ENCODE measurements at places on chromosomes 13 and 19.
A peak's percentile ranks its signal among the peaks of the same experiment; 100 is the strongest.

GRCh38 chr13:20814224-20814910 is 40.6 kb upstream of the EEF1AKMT1 start:
- peak; percentile 95 for DNase-seq

DNA sequence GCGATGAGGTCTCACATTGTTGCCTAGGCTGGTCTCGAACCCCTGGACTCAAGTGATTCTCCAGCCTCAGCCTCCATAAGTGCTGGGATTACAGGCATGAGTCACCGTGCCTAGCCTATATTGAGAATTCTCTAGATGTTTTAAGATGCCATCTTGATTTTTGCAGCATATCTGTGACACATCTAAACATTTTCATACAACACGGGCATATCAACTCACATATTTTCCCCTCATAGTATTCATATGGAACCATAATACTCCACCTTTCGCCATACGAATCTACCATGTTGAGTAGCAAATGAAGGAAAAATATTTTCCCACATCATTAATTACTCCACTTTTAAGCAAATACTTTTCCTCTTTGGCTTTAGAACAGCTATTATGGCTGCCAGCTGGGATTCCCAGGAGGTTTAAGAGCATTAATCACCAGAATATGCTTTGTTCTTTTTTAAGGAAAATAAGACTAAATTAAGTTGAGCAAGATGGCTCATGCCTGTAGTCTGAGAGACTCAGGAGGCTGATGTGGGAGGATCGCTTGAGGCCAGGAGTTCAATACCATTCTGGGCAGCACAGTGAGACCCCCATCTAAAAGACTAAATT is 56.9 kb upstream of the GTF2F2 start:
- DNase-seq = peak; percentile 78

DNA sequence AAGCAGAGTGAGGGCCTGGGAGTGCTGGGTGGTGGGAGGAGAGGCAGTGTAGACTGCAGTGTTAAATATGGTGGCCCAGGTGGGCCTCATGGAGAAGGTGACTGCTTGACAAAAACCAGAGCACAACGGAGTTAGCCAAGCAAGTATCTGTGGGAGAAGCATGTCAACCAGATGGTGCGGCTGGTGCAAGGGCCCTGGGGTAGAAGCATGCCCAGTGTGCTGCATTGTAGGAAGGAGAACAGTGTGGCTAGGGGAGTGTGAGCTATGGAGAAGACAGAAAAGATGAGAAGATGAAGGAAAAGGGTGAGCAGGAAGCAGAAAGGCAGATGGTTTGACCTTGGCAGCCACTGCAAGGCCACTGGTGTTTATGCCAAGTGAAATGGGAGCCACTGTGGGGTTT is 2.2 kb upstream of the VSTM2B start:
- DNase-seq = no peak

DNA sequence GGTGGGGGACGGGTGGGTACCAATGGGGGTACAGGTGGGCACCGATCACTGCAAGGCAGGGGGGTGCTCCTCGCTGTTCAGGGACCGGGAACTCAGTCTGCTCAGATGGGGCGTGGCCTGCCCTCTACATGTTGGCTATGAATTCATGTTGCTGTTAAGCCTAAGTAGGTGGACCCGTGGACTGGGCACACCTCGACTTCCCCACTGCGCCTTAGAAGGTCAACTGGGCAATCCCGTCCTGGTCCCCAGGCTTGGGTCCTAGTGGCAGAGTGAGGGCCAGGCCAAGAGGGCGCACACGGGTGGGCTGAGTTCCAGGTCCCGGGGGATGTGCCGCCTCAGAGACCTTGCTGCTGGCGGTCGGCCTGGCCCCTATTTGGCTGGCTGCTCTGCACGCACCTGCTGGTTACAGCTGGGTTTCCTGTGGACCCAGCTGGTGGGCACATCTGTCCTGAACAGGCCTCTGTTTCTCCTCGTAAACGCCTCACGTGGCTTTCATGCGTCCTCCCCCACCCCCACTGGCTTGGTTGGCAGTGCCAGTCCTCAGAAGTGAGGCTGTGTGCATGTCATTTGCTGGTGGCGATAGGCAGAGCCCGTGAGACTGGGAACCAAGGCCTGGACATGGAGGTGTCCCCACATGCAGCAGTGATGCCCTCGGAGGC is 13.5 kb upstream of the ZNF554 start:
- no peak for DNase-seq

- DNase-seq = no peak
These were observed 29.9 kb upstream of the CEBPA start for GRCh38 chr19:33332248-33332647.

DNA sequence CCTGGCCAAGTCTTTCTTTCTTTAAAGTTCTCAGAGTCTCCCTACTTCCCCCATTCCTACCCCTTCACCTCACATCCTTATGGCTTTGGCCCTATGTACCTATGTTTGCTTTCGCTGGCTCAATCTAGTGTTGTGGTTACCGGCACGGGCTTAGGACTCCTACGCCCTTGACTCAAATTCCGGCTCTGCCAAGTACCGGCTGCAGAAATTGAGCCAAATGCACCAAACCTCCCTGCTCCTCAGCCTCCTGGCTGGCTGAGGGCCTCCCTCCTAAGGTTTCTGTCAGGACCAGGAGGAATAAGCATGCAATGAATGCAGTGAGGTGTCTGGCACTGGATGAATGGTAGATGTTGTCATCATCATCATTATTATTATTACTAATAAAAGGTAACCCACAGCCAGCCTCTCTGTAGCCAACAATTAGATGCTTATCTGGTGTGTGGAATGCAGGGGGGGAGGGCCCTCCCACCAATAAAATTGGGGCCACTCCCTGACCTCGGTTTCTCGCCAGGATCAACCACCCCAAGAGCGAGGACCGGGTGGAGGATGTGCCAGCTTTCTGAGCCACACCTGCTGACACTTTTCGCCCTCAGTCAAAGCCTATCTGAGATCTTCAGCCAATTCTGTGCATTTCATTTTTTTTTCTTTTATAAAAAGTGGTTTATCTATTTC is 20.7 kb downstream of the KLK5 start:
- no peak for DNase-seq

- no peak for DNase-seq
These were observed 908.9 kb upstream of the MIR17HG start for GRCh38 chr13:90438576-90438975.

DNA sequence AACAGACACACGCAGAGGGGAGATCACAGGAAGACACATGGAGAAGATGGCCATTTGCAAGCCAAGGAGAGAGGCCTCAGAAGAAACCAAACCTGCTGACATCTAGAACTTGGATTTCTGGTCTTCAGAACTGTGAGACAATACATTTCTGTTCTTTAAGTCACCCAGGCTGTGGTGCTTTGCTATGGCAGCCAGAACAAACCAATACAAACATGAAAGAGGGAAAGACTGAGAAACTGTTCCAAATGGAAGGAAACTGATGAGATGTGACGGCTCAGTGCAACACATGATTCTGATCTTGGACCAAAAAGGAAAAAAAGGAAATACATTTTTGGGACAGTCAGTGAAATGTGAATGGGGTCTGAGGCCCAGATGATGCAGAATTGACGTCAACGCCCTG is 30.2 kb upstream of the SACS start:
- no peak for DNase-seq

GRCh38 chr19:52993342-52994178 is 20.2 kb upstream of the ERVV-1 start:
- DNase-seq = peak; percentile 85

DNA sequence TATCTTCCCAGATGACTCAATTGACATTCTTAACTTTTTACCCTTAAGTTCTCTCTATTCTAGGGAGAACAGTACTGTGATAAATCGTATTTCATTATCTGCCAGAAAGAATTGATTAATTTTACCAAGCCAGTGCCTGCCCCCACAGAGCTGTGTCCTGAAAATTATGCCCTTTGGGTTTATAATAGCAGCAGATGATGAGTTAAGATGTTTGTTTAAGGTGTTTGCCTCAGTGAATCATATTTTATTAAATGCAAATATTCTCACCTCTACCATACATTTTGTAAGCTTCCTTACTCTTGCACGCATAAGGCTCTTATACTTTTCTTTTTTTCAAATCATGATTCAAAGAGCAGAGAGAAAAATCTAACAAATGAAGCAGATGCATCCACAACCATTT is 318.6 kb downstream of the DCT start:
- no peak for DNase-seq

DNA sequence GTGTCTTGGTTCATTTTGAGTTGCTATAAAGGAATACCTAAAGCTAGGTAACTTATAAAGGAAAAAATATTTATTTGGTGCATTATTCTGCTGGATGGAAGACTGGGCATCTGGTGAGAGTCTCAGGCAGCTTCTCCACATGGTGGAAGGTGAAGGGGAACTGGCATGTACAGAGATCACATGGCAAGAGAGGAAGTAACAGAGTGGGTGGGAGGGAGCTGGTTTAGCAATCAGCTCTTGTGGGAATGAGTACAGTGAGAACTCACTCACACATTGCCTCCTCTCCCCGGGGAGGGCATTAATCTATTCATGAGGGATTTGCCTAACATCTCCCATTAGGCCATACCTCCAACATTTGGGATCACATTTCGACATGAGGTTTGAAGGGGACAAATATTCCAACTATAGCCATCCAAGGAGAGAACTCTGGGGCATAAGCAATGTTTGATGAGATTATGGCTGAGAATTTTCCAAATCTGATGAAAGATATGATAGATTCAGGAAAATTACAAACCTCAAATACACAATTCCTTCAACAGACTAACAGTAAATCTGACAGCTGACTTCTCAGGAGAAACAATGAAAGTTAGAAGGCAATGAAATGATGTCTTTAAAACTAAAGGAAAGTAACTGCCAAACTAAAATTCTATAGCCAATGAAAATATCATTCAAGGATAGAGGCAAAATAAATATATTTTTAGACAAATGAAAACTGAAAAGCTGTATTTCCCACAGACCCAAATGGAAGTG is 52.5 kb downstream of the MTUS2 start:
- DNase-seq = no peak

DNA sequence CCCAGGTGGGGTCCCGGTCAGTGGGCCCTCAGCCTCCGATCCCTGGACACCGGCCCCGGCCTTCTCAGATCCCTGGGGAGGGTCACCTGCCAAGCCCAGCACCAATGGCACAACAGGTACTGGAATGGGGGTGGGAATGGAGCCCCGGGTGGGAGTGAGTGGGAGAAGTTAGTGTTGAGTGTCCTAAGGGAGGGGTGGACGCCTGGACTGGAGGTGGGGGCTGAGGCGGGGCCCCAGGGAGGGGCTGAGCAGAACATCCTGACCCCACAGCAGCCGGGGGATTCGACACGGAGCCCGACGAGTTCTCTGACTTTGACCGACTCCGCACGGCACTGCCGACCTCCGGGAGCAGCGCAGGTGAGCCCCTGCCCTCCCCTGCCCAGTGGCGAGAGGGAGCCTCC is 17.7 kb downstream of the EPN1 start:
- no peak for DNase-seq

DNA sequence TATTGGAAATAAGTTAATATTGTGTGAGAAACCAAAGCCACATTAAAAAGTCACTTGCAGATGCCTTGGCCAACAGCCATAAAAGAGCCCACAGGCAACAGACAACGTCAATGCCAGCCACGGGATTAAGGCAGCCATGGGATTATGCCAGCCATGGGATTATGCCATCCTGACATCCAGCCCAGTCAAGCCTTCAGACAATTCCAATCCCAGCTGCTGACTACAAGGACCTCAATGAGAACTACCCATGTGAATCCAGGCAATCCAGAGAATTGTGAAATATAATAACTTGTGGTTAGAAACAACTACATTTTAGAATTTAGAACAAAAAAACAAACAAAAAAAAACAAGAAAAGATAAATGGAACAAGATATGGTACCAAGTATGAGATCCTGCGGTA is 356.6 kb downstream of the EFNB2 start:
- peak; percentile 13 for DNase-seq

All from cardiac fibroblast (primary cell).